ENCODE measurements at places on chromosomes 6 and 20.

GRCh38 chr6:10610289-10610688 lies 84.1 kb downstream of the C6orf52 start:
- DNase-seq = no peak

DNA sequence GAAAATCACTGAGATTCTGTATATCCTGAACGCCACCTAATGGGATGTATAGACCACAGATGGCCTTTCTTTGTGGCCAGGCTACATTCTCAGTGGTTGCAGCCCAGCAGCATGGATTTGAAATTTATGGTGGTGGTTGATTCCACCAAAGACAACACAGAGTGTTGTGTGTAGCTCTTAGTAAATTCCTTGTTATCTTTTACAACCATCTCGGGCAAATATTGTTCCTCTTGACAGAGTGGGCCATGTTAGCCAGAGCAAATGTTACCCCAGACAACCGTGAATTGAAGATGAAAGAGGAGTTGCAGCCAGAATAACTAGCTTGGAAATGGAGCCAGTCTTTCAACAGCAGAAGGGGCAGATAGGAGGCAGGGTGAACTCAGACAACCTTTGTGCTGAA lies 39.5 kb downstream of the SLC24A3 start:
- DNase-seq = no peak

DNA sequence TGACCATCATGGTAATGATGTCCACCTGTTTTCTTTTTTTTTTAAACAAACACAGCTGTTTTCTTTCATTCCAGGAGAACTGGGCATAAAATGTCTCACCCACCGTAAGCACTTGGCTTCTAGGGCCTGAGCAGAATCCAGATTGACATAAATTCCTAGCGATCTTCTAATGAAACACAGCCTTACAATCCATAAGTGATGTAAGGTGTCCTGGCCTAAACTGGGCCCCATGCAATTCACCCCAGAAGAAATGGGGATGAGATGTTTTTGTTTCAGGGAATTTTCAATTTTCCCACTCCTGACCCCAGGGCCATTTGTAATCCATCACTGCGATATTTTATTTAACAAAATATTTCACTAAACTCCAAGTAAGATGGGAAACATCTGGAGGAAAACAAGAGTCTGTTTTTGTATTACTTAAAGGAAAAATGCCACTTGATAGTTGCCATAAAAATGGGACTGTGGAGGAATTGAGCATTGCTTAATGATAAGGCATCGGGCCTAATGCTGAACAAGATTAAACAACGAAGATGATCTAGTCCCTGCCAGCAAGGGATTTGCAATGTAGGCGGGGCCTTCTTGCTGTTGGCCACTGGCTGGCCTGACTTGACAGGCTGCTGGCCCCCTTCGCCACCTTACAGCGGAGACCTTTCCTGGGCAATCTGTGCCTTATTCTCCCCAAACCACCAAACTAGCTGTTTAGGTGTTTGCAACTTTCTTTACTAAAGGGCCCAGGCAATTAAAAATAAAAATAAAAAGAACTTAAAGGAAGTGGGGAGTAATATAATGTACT lies 183.7 kb downstream of the CD109 start:
- DNase-seq = no peak

DNA sequence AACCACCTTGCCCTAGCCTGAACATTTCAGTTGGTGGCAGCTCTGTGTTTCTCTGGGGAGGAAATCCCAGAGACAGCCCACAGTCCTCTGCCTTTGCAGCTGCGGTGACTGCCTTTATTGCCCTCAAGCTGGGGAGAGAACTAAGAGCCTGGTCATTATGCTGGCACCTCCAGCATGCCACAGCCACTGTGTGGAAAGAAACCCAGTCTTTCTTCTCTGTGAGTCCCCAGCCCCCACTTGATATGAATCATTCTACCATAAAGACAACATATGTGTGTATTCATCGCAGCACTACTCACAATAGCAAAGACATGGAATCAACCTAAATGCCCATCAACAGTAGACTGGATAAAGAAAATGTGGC lies 82.3 kb upstream of the RNF217 start:
- no peak for DNase-seq

DNA sequence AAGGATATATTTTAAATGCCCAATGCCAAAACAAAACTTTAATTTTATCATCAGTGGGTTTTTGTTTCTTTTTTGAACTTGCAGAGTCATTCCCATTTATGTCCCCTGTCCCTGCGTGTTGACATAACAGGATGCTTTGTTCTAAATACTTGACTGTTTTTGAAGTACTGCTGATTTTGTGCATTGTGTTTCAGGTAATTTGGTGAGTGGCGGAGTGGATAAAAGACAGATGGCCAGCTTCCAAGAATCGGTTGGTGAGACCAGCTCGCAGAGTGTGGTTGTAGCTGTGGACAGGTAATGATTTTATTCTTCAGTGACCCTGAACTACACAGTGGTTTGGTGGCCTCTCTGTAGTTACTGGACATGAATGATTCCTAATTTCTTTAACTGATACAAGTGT lies 50.5 kb upstream of the CSE1L start:
- no peak for DNase-seq

- no peak for DNase-seq
Observed at GRCh38 chr6:37727996-37728395, 30.3 kb upstream of the MDGA1 start.

DNA sequence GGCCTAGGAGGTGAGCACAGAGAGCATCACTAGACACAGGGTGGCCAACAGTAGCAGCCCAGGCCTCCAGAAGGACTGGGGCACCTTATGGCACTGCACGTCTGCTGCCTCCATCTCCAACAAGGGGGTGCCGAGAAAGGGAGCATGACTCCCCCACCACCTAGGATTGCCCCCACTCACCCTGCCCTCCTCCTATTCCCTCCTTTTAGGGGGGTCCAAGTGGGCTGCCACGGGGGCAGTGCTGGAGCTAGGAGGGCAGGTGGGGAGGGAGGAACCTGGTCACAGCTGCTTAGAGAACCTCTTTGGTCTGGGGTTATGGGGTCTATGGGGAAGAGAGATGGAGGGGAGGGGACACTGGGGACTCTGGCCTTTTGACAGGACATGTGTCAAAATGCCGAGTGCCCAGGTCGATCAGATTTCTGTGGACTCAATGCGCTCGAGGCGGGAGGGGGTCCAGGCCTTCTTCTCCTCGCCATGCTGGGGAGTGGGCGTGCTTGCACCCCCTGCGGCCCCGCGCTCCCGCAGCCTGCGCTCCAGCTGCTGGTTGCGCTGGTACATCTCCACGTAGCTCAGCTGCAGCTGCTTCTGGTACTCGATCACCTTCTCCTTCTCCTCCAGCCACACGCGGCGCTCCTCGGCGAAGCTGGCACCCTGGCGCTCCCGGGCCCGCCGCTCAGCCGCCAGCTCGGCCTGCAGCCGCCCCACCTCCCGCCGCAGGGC lies 4.5 kb upstream of the FASTKD5 start:
- DNase-seq = no peak

GRCh38 chr20:57756921-57757320 lies 47.1 kb upstream of the PMEPA1 start:
- DNase-seq = no peak

GRCh38 chr6:128425856-128426255 lies 94.5 kb downstream of the PTPRK start:
- DNase-seq = no peak

DNA sequence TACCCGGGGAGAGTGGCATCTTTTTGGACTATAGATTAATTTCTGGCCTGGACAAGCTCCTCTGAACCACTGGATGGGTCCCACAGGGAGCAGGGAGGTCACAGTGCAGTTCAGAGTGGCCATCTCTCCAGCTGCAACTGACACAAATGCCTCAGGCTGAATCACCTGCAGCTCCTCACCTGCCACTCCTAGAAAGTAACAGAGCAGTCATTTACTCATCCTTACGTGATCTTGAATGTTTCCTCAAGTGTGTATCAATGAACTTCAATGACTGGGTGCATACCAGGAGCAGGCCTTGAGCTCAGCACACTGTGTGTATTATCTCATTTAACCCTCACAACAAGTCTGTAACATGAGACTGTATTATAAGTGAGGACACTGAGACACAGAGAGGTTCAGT lies 40.0 kb upstream of the SIRPG start:
- DNase-seq = no peak

DNA sequence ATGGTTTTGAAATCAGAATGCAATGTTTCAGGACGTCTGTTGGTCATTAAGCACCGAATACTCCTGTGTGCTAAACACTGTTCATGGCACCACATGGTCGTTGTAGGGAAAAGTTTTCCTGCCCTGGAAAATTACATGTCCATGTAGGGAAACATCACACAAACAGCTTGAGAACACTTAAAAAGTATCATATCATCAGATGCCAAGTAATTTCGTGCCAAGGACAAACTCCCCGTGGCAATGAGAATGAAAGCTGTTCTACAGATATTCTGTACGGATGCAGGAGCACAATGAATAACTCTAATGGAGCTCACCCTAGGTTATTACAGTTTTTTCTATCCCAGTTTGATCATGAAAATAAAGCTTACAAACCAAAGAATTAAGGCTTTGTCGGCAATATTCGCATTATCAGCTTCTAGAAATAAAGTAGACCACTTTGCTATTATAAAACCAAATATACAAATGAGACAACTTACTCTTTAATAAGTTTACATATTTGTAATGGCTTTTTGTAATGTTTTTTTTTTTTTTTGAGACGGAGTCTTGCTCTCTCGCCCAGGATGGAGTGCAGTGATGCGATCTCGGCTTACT lies 4.6 kb upstream of the DST start:
- DNase-seq = no peak

DNA sequence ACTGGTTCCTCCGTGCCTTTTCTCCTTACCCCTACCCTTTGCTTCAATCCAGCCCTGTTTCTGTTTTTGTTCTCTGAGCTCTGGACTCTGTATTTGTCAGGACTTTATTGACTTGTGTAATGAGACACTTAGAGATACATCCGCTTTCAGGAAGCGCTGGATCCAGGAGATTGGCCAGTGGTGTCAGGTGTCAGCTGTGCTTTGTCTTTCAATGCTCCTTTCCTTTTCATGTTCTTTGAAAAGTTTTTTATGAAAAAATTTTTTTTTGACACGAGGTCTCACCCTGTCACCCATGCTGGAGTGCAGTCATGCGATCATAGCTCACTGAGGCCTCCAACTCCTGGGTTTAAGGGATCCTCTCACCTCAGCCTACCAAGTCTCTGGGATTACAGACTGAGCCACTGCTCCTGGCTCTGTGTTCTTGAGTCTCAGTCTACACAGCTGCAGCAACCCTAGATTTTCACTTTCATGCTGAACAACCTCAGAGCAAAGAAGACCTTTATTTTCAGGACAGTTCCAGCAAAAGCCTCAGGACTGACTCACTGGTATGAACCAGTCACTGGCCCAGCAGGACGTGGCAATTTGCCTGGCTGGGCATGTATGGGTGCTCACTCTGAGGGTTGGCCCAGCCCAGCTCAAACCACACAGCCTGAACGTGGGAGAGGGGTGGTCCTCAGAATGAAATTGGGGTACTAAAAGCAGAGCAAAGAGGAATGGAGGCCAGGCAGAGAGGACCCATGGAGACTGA lies 108.5 kb downstream of the DHX35 start:
- no peak for DNase-seq

GRCh38 chr6:16265351-16266341 lies 27.3 kb downstream of the GMPR start:
- DNase-seq = no peak

- DNase-seq = no peak
Observed at GRCh38 chr6:122788663-122789181, 336 bp upstream of the SMPDL3A start.

DNA sequence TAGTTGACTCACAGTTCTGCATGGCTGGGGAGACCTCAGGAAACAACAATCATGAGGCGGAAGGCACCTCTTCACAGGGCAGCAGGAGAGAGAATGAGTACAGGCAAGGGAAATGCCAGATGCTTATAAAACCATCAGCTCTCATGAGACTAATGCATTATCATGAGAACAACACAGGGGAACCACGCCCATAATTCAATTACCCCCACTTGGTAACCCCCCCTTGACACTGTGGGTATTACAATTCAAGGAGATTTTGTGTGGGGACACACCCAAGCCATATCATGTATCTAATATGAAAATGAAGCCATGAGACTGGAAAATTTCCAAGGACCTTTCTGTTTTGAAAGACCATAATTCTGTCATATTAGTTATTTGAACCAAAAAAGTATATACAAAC lies 342.4 kb upstream of the PLCB4 start:
- DNase-seq = no peak

DNA sequence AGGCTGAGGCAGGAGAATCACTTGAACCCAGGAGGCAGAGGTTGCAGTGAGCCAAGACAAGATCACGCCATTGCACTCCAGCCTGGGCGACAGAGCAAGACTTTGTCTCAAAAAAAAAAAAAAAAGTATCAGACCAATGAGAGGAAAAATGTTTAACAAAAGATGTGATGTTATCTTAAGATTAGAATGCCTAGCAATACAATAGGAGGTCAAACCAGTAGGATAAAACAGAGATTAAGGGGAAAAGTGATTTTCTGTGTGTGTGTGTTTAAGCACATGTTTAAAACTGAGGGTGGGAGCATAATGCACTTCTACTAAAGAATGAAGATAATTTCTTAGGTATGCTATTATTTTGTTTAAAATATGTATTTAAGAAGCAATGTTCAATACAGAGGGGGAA lies 17.9 kb downstream of the COL19A1 start:
- DNase-seq = no peak

DNA sequence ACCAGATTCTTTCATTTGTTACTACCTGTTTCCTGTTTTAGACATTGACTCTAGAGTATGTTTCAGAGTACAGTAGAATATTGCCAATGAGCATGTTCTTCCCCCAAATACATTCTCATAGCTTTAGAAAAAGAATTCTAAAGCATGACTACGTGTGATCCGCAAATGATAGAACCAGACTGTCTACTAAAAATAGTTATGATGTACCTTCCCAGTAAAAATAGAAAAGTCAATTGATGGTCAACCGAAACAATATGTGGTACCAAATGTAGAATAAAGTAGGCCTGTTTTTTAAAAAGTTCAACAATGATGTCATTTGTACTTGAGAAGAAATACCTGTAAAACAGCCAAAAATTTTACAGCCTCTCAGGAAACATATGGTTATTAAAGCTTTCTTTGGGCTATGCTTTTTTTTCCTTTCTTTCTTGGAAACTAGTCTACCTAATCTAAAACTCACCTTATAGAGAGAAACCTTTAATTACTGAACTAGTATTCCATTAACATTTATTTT lies 130.1 kb upstream of the MTHFD1L start:
- no peak for DNase-seq

DNA sequence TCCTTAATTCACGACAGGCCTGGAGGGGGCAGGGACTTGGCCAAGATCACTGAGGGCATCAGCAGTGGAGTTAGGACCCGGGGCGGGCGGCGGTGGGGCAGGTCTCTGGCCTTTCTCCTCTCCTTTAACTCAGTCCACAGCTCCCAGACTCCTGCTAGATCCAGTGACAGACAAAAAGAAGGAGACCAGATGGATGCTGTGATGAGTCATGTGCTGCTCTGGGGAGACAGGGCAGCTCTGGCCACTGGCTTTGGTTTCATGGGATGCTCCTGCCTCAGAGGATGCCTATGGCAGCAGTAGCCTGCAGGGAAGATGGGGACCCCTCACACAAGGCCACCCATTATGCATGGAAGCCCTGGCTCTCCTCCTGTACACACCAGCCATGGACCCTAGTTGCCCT lies 20.5 kb downstream of the EPB41L1 start:
- no peak for DNase-seq
